ENCODE measurements at places on chromosomes 2 and 18. TPM values are rescaled to one million over a fixed set of nuclear protein-coding genes. Genes with fewer than 3 reads are reported as not detected.
A peak's percentile ranks its signal among the peaks of the same experiment; 100 is the strongest.

- no peak for ATAC-seq
These were observed 23.7 kb downstream of the DDX1 start for GRCh38 chr2:15615301-15615920.

GRCh38 chr2:118309257-118309945 lies 221.1 kb downstream of the INSIG2 start:
- ATAC-seq = no peak

- ATAC-seq = no peak
These were observed 258.3 kb upstream of the POU3F3 start for GRCh38 chr2:104595576-104595975.

- no peak for ATAC-seq
These were observed 110.8 kb downstream of the VIT start for GRCh38 chr2:36807223-36807886.

GRCh38 chr2:206204710-206205109 lies 45.0 kb downstream of the EEF1B2 start:
- no peak for ATAC-seq

- no peak for ATAC-seq
These were observed 218.0 kb downstream of the LDLRAD4 start for GRCh38 chr18:13436576-13436975.

DNA sequence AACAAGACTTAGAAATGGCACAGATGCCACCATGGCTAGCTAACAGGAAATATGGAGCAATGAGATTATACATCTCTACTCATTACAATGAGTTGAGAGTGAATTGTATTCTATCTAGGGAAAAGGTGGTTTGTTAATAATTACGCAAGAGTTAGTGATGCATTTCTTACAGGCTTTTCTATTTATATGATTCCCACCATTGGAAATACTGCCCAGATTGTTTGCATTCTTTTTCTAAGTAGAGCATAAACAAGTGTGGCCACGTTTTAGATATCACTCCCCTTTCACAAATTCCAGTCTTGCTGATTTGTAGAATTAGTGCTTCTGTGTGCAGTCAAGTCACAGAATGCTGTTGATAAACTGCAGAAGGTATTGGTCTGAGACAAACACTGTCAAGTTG lies 56.6 kb downstream of the ZNF804A start:
- no peak for ATAC-seq

DNA sequence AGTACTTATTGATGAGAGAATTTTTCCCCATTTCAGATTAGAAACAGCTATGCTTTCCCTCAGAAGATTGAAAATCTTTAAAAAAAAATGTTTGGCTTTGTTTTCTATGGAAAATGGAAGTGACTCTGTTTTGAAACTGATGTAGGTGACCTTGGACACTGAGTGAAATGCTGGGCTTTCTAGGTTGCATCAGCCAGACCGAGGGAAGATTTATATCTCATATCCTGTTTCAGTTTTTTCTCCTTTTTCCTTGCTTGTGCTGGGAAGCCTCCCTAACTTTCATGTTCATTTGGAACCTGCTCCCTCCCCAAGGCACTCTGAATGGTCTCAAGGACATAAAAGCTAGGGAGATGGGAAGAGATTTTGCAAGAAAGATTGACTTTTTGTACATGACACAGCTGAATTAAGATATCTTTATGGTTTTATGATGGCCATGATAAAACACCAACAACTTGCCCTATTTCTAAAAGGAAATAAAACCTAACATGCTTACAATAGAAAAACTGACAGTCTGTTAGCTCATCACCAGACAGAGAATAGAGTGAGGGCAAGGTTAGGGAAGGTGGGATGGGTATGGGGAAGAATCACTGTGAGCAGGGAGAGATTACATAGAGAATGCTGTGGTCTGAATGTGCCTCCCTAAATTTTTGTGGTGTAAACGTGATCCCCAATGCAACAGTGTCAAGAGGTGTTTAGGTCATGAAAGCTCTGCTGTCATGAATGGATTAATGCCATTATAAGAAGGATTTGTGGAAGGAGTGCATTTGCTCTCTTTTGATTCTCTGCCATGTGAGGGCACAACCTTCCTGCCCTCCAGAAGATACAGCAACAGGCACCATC lies 249.7 kb downstream of the TPGS2 start:
- no peak for ATAC-seq

- ATAC-seq = no peak
These were observed 163.3 kb downstream of the QPCT start for GRCh38 chr2:37507703-37508102.

- ATAC-seq = no peak
These were observed 80.9 kb downstream of the SMC6 start for GRCh38 chr2:17672583-17673317.

DNA sequence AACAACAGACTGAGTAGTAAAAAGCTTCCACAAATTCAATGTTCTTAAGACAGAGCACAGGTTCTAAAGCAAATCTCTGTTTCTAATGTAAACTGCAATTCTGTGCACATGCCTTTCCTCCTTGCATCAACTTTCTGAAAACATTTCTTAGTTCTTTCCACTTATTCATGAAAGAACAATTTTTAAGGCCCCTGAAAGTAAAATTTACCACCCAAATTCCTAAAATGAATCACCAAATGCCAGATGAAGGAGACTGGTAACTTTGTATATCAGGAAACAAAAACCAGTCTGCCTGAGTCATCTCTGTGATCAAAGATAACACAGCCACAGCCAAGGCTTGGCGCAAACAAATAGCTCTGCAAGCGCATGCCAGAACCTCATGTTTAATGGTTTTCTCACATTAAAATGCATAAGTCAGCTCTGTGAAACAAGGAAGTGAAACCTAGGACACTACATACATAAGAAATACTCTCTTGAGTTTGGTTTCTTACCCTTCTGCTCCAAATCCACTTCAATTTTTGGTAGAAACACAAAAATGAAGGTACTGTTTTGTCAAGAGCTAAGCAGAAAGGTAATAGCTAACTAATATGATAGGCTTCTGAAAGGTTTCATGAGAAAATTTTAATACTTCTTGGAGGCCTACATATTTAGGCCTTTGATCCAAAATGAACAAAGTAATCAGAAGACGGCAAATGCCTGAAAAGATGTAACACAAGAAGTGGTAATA lies 169.4 kb downstream of the THADA start:
- peak; percentile 63 for ATAC-seq

DNA sequence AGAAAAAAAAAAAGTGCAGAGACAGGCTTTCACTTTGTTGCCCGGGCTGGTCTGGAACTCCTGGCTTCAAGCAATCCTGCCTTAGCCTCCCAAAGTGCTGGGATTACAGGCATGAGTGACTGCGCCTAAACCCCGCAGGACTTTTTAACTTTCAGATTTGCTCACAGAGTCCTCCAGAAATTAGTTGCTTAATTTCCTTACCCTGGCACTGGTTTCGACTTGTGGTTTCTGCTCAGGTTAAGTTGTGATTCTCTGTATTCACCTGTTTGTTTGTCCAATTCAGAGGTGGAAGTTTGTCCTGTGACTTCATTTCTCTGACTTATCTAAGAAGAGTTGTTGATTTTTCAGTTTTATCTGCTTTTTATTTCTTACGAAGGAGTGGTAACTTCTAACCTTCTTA lies 238.1 kb downstream of the TMEM182 start:
- no peak for ATAC-seq

- no peak for ATAC-seq
These were observed 253.2 kb downstream of the NEDD4L start for GRCh38 chr18:58297198-58297597.

DNA sequence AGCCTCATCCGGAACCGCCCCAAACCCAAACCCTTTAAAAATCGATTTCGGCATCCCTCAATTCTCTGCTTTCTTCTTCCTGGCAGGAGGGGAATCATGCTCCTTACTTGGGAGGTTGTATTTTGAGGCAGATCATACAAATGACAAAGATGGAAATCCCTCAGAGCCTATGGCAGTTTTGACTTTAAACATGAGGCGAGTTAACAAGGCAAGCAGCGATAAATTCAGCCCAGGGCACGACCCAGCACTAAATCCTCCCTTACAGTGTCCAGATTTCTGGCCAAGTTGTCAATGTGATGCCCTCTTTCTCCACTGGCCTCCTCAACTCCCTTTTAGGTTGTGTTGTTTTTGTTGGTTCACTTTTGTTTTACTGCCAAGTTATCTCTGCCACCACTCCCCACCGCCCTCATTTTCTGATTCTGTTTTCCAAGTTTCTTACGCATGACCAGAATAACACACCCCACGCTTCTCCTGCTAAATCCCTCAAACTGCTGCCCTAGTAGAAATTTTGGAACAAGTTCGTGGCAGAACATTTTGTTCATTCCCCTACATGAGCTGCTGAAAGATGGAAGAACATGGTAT lies 68.3 kb downstream of the CTAGE1 start:
- no peak for ATAC-seq

GRCh38 chr2:189880832-189881492 lies 96.7 kb downstream of the PMS1 start:
- ATAC-seq = no peak

Gene TLX2
- total RNA-seq = not detected

Gene HEATR5B
- 17.6 TPM for total RNA-seq

Gene ACP1
- total RNA-seq = 115 TPM

Gene CCDC142
- total RNA-seq = 13.5 TPM

Gene GREB1L
- total RNA-seq = 6.2 TPM
